ENCODE measurements at places on chromosomes 16 and 17.
A peak's percentile ranks its signal among the peaks of the same experiment; 100 is the strongest.

DNA sequence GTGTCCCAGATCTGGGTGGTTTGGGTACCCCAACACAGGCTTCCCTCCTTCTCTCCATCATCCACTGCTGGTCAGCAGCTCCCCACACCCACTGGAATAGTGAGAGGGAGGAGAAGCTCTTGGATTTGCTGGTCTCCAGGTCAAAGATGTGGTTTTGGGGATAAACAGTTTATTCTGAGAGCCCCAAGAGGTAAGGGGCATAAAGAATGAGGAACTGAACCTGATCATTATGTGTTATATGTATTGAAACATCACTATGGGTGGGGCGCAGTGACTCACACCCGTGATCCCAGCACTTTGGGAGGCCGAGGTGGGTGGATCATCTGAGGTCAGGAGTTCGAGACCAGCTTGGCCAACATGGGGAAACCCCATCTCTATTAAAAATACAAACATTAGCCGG lies 3.9 kb downstream of the DPEP2 start:
- peak; percentile 38 for DNase-seq

DNA sequence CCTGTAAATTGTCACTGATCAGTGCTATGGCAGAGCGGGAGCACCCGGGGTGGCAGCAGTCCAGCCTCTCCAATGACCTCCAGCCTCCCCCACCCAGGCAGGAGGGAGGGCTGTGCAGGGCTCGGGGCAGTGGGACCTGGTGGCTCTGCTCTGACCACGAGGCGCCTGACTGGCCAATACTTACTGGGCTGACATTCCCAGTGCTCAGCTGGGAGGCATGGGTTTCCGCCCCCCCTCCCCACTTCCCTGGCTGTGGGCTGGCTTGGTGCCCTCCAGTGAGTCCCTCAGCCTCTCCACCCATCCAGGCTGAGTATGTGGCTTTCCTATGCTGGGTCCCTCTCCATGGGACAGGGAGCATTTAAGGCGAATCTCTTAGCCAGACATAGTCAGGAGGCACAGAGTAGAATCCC lies 2.7 kb downstream of the SOCS3 start:
- no peak for DNase-seq

- no peak for DNase-seq
These were observed 9.6 kb upstream of the WIPF2 start for GRCh38 chr17:40209404-40210093.

DNA sequence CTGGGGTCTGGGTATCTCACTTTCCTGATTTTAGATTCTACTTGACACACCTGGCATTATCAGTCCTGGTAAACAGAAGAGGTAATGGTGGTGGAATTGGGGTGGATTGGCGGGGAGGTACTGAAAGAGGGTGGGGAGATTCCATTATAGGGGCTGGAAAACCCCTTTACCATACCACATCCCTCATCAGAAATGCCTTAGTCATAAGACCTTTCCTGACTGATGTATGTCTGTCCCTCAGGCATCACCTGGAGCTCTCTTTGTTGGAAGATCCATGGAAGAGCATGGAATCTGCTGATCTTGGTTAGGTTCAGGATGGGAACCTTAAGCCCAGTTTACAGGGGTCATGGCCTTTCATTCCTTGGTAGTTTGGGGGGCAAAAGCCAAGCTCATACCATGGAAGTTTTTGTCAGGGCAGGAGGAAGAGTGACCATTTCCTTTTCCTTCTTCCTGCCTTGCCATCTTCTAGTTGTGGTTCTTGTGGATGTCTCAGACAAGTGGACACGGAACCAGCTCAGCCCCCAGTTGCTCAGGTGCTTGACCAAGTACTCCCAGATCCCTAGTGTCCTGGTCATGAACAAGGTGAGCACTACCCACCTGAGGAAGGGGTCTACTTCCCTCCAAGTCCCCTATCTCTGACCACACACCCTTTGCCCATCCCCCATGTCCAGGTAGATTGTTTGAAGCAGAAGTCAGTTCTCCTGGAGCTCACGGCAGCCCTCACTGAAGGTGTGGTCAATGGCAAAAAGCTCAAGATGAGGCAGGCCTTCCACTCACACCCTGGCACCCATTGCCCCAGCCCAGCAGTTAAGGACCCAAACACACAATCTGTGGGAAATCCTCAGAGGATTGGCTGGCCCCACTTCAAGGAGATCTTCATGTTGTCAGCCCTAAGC lies 3.3 kb downstream of the ERAL1 start:
- no peak for DNase-seq

DNA sequence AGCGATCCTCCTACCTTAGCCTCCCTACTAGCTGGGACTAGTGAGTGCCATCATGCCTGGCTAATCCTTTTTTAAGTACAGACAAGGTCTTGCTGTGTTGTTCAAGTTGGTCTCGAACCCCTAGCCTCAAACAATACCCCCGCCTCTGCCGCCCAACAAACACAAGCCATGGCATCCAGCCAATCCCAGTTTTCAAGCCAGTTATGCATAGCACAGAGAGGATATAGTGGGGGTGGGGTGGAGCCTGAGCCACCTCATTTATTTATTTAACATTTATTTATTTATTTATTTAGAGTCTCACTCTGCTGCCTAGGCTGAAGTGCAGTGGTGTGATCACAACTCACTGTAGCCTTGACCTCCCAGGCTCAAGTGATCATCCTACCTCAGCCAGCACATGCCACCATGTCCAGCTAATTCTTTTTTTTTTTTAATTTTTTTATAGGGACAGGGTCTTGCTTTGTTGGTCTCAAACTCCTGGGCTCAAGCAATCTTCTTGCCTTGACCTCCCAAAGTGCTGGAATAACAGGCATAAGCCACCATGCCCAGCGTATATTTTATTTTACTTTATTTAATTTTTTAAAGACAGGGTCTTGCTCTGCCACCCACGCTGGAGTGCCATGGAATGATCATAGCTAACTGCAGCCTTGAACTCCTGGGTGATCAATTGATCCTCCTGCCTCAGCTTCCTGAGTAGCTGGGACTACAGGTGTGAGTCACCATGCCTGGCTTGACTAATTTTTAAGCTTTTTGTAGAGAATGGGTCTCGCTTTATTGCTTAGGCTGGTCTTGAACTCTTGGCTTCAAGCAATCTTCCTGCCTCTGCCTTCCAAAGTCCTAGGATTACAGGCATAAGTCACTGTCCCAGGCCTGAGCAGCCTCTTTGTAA lies 26.2 kb upstream of the KLHL11 start:
- no peak for DNase-seq

Data from activated naive CD4-positive, alpha-beta T cell treated with Interleukin-2 at 50 U/mL for 16 hours (primary cell).